ENCODE measurements at places on chromosomes 4 and X.
A peak's percentile ranks its signal among the peaks of the same experiment; 100 is the strongest.

DNA sequence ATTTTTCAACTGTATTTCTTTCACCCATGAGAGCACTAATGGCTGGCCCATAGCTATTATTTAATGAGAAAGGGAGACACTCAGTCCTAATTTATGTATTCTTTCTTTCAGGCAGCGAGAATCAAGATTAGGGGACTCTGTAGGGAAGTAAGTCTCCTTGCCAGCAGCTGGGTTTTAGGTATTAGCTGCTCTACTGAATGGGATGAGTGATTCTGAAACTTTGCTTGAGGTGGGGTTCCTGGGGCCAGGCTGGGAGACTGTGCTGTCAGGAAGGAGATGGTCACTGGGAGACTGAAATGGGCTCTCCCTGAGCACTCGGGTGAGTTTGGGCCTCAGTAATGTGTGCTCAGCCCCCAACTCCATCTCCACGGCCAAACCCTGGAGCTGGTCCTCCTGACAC, 78.7 kb downstream of the LNX1 start:
- no peak for DNase-seq

- no peak for DNase-seq
Observed at GRCh38 chr4:2932951-2933565, 30.1 kb downstream of the NOP14 start.

GRCh38 chr4:155047755-155048154, 160.7 kb upstream of the NPY2R start:
- no peak for DNase-seq

- DNase-seq, result no peak
Observed at GRCh38 chr4:88965053-88965452, 91.9 kb downstream of the FAM13A start.

DNA sequence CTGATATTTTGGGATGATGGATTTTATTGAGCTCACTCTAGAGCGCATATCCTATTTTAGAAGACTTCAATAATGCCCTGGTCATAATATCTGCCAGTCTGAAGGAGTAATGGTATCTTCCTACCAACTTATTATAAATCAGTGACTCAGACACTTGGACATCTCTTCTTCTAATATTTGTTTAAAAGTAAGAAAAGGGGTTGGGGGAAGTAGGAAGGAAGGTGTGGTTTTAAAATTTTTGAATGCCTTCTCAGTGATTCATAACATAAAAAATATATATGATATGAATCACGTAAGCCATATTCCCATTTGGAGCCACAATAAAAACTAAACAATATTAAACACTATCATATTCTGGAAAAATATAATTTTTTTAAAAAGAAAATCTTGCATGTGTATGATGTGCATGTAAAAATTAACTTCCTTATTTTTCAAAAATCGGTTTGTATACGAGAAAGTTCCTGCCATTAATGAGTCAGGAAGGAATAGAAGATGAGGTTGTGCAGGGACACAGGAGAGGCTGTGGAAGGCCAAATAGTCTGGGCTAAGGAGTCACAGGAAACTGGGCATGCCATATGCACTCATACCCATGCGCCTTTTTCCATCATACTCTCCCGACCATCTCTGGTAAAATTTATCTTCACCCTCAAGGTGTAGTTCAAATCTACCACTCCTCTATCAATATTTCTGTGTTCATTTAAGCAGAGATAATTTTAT, 286.5 kb downstream of the EPHA5 start:
- DNase-seq, result no peak

- peak; percentile 82 for DNase-seq
Observed at GRCh38 chr4:18106620-18107019, 85.1 kb upstream of the LCORL start.

GRCh38 chr4:82891707-82892466, 934 bp upstream of the SEC31A start:
- no peak for DNase-seq

DNA sequence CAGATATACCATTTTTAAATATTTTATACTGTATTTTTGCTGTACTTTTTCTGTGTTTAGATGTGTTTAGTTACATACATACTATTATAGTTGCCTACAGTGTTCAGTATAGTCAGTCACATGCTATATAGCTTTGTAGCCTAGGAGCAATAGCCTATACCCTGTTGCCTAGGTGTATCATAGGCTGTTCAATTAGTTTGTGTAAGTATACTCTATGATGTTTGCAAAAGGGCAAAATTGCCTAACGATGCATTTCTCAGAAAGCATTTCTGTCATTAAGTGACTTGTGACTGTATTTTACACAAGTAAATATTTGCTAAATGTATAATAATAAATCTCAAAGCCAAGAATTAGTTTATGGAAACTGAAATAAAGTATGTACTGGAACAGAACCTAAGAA, 9.5 kb downstream of the ETFDH start:
- DNase-seq, result no peak

- no peak for DNase-seq
Observed at GRCh38 chr4:155805016-155805415, 46.2 kb downstream of the GUCY1B1 start.

DNA sequence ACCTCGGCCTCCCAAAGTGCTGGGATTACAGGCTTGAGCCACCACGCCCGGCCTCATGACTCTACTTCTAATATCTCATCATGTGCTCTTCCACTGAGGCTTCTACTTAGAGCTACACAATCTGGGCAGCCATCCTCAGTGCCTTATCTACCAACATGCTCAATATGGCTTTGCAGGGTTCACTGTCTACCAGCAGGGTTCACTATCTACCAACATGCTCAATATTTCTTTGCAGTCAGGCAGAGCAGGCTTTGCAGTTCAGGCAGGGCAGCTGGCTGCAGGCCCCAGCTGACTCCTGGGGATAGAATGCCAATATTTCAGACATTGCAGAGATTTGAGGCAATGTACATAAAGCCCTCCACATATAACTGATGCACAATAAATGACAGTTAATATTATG, 47.5 kb downstream of the PKD2 start:
- peak; percentile 16 for DNase-seq

DNA sequence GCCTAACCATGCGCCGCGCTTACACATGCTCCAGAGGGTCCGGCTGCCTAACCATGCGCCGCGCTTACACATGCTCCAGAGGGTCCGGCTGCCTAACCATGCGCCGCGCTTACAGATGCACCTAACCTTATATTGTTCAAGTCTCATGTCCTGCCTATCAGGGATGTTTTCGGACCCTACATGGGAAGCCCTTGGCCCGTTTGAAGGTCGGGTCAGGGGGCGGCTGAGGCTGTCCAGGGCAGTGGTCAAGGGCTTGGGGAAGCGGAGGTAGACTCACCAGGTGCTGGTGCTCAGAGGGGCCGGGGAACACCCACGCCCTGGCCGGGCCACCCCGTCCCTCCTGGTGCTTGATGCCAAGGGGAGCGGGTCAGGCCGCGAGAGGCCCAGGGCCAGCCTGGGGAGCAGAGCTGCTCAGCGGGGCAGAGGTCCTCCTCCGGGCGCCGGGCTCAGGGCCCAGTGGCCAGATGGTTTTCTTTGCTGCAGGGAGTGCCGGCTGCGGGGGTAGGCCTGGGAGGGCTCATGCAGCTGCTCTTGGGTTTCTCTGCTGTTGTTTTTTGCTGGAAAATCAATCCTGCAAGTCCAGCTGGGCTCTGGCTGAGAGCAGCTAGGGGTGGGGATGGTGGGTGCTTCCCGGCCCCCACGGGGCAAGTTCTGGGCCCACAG, 35.4 kb upstream of the SPON2 start:
- no peak for DNase-seq

DNA sequence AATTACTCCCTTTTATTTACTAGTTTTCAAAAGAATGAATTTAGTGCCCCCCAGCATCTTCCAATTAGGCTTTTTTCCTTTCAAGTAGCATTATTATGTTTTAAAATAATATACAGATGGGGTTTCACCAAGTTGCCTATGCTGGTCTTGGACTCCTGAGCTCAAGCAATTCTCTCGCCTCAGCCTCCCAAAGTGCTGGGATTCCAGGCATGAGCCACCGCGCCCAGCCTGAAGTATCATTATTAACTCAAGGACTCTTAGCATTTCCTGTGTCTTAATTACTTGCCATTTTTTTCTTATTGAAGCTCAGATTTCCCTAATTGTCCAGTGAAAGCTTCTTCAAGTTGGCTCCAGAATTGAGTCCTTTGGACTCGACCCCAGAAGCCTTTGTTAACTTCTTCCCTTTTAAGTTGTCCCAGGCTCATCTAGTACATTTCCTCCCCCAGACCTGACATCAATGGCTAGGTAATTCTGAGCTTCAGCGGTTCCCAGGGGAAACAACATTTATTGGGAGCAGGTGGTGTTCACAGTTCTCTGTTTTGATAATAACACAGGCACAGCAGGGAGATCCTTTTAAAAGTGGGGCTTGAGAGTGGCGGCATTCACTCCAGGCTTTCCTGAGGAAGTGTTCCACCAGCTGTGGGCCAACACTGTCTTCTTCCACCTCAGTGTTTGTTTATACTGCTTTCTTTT, 10.0 kb downstream of the SAT1 start:
- no peak for DNase-seq

DNA sequence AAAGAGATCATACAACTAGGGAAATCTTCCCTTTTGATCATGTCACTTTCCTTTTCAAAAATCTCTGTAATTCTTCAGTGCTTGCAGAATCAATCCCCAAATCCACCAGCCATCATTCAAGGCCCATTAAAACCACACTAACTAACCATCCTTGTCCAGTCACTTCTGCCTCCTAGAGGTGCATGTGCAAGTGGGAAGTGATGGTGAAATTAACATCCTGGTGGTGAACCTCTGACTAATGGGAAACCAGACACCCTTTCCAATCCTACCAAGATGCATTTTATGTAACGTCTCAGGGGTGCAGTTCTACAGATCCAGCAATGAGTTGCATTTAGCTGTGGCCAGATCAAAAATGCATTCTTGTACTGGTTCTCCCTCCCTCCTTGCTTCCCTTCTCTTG, 341.8 kb downstream of the RAPGEF2 start:
- DNase-seq, result no peak

- DNase-seq, result no peak
Observed at GRCh38 chr4:76689145-76689817, 208.7 kb downstream of the SOWAHB start.

- peak; percentile 36 for DNase-seq
Observed at GRCh38 chr4:139633661-139634060, 32.0 kb upstream of the MGST2 start.

DNA sequence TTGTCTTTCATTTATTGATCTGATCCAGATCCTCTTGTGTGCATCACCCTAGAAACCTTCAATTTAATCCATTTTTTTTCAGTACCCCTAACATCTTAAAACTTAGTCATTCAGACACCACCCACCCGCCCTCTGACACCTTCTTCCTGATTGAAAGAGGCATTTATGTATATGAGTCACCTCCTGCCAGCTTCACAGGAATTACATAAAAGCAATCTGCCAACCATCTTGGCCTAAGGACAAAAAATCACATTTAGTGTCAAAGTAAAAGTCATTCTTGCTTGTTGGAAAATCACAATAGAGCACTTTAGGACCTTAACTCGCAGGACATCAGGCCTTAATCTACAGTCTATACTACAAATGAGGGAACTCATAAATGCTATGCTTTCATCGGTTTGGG, 52.1 kb downstream of the NDST3 start:
- no peak for DNase-seq

DNA sequence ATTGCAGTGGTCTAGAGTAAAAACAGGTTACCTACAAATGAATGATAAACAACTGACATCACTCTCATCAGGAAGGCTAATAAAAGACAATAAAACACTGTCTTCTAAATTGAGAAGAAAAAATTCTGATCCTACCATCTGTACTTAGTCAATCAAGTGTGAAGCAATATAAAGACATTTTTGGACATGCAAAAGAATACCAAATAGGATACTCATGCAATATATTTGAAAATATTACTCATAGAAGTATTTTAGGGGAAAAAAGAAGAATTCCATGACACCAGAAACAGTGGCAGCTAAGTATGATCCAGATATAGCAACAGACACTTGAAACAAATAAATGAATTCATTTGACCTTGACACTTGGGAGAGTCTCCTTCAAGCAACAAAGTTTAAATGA, 63.8 kb upstream of the FAM120C start:
- no peak for DNase-seq

DNA sequence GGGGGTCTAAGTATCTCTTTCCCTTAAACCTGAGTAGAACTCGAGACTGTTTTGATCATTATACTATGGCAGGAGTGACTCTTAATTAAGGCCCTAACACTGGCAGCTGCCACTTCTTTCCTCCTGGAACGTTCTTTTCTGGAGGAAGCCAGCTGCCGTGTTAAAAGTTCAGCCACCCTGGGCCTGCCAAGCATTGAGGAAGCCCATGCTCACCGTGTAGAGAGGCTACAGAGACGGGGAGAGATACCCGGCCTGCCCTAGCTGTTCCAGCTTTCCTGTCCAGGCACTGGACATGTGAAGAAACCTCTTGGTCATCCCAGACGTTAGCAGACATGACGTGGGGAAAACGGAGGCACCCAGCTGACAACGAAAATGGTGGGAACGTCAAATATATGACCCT, 274.1 kb downstream of the ARHGAP10 start:
- no peak for DNase-seq

Measured in K562 (cell line).